ENCODE measurements at places on chromosomes 3 and 15.

GRCh38 chr3:43178891-43179366, 73.0 kb upstream of the POMGNT2 start:
- DNase-seq, result no peak

DNA sequence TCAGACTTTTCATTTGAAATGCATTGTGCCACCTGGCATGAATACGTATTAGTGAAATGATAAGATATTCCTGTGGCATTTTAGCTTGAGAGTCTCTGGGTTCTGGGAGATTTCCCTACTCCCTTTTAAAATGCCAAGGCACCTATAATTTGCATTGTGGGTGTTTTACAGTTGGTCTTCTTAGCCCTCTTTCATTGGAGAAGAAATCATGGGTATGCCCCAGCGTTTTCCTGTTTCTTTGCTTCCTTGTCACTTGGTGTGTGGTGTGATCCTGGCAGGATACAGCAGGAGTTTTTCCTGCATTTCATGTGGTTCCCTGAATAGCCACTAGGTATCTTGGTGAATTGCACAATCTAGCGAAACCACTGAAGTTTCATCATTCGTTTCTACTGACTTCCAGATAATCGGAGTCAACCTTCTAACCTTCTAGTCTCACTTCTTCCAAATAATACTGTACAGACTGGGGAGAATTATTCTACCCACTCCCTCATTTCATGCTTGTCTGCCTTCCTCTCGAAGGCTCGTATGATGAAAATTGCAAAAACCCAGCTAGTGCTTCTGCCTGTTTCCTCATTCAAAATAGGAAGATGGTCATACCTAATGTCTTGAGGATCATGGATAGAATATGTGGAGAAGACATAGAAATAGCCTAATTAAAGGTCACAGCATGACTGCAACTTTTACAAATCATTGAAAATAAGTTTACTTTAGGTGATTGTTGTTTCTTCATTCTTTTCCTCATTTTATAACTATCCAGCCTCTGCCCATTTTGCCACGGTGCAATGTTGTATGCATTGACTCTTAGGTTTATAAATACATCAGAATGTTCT, 2.6 kb downstream of the BHLHE40 start:
- DNase-seq, result no peak

GRCh38 chr3:107599772-107600145, 77.0 kb downstream of the BBX start:
- no peak for DNase-seq

GRCh38 chr3:31664031-31664430, 131.3 kb downstream of the STT3B start:
- DNase-seq, result no peak

GRCh38 chr15:80673561-80674244, 21.4 kb upstream of the ABHD17C start:
- DNase-seq, result no peak

DNA sequence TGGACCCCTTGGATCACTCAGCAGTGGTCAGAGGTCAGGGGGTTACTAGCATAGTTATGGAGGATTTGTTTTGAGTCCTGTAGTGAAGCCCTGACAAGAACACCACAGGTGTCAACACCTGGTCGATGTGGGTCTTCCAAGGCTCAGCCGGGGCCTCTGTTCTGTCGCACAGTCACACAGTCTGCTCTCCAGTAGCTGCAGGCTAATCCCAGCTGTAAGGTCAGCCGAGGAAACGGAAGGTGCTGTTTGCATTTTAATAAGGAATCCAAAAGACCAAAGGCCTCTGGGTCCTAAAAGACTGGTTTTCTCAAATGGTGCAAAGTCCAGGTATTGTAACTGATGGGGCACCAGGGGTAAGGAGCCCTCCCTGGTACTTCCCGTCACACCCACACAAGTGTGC, 71.7 kb downstream of the RPLP1 start:
- DNase-seq, result no peak

- no peak for DNase-seq
Measured at GRCh38 chr3:192881159-192881786, 36.4 kb downstream of the MB21D2 start.

- no peak for DNase-seq
Measured at GRCh38 chr3:46693892-46694226, 380 bp upstream of the ALS2CL start.

- no peak for DNase-seq
Measured at GRCh38 chr3:32597656-32598055, 27.0 kb upstream of the DYNC1LI1 start.

DNA sequence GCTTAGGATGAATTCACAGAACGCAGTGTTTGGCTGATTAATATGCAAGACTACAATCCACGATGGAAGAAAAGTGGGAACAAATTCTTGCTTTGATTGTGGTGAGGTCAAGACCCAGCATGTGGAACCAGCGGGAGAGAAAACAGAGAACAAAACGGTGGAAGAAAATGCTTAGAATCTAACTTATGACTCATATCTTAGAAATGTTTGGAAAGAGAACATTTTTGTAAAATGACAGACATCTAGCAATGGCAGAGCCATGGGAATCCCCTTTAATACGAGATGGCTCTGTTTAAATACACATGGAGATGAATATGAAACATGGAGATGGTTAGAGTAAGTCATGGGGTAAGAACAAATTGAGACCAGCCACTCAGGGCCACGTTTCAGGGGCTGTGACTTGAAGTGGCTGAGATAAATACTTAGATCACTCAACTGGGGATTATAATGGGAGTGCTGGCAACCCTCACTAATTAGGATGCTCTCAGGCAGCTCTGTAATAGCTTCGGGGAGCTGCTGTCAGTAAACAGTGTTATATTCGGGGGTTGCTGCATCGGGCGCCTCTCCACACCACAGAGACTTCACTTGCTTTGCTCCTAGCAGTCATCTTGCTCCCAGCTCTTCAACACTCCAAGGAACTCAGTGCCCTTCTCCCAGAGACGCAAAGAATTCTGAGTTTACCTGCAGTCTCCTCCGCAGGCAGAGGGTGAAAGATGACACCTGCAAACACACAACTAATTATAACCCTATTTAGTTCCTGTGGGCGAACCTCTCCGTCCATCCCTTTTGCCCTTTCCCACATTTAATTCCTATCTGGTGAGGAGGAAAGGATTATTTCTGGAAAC, 68.0 kb upstream of the ONECUT1 start:
- no peak for DNase-seq

- DNase-seq, result no peak
Measured at GRCh38 chr3:34198309-34198708, 399.9 kb downstream of the PDCD6IP start.

DNA sequence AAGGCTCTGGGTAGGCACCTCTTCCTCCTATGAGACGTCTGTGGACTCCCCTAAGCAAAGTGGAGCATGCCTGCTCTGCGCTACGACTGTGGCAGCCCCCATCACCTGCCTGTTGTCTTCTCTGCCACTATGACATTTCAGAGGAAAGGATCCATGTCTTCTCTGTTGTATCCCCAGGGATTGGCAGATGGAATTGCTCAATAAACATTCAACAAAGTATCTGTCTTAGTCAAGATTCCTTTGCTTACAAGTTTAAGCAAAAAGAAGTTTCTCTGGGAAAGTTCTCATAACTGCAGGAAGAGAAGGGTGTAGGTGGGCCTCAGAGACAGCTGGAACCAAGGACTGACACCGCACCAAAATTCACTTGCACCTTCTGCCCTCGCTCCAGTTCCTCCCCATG, 34.3 kb downstream of the AMOTL2 start:
- DNase-seq, result no peak

DNA sequence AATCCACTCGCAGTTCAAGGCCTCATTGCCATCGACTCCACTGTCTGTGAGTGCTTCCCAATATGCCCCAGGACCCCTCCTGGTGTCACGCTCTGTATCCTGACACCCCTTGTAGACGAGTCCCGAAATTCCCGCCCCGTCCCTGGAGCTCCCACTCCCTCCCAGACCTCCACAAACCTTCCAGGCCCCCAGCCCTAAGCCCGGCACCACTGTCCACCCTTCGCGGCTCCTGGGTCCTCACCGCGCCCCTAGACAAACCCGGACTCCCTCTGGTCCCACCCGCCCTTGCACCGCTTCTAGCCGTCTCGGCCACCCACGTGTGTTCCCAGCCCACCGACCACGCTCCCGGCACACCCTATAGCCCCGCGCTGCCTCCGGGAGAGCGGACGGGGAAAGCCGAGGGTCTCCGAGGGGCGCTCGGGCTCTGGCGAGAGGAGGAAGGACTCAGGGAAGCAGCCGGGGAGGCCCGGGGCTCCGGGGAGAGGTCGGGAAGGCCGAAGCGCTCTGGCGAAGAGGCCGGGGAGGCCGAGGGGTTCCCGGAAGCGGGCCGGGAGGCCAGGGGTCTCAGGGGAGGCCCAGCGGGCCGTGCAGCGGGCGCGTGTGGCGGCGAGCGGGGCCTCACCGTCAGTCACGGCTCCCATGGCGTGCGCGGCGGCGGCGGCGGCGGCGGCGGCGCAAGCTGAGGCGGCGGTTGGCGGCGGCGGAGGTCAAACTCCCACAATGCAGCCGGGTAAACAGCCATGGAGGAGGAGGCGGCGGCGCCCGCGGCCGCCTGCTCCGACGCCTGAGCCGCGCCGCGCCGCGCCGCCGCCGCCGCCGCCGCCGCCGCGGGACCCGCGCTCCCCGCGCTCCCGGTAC, at the start of the genes ATXN7 and THOC7:
Gene ATXN7, plus strand, starts transcription at position 718 of the 858 bp plus-strand sequence. CDS start 48,732 bp downstream, outside the sequence.
Gene THOC7, minus strand, starts transcription at position 656 of the 858 bp plus-strand sequence. Its CDS starts 15 bp downstream, at position 641.
- peak; percentile 39 for DNase-seq

- no peak for DNase-seq
Measured at GRCh38 chr3:177150970-177151627, 46.2 kb downstream of the TBL1XR1 start.

GRCh38 chr3:177778633-177779032, 581.4 kb upstream of the TBL1XR1 start:
- no peak for DNase-seq

GRCh38 chr3:115513416-115513800, 109.9 kb upstream of the GAP43 start:
- DNase-seq, result no peak

- DNase-seq, result no peak
Measured at GRCh38 chr3:76310089-76310488, 524.7 kb upstream of the ZNF717 start.

GRCh38 chr3:55687526-55687925, 200.4 kb upstream of the WNT5A start:
- no peak for DNase-seq

GRCh38 chr3:156750191-156750873, 75.8 kb upstream of the LEKR1 start:
- no peak for DNase-seq

GRCh38 chr15:51692154-51692553, 10.9 kb downstream of the SCG3 start:
- no peak for DNase-seq

GRCh38 chr3:59450946-59451763, 401.3 kb upstream of the CFAP20DC start:
- no peak for DNase-seq

DNA sequence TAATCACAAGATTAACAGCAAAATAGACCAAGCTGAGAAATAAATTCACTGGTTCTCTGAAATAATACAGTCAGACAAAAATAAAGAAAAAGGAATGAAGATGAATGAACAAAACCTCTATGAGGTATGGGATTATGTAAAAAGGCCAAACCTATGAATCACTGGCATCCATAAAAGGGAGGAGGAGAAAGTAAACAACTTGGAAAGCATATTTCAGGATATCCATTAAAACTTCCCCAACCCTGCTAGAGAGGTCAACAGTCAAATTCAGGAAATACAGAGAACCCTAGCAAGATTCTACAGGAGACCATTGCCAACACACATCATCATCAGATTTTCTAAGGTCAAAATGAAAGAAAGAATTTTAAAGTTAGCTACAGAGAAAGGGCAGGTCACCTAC, 649.7 kb upstream of the CBLB start:
- no peak for DNase-seq

Measured in stimulated activated CD8-positive, alpha-beta memory T cell treated with anti-CD3 and anti-CD28 coated beads, Interleukin-15, amount 100 ng/mL, for 24 hours (primary cell).